ENCODE measurements at places on chromosomes 6 and 20.

DNA sequence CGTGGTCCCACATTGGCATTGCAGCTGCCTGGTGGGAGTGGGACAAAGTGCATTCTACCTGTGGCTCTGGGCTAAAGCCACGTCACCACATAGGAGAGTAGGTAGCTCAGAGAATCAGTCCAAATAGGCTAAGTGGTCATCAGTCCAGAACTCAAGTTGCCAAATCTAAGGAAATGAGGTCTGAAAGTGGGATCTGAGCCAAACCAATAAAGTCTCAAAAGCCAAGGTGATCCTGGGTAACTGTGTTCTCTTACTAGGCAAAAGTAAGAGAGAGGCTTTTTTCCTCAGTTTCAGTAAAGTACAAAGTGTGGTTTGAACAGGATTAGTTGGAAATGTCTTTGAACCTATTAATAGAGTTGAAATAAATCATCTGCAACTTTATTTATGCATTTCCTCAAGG, 68.6 kb upstream of the CNKSR3 start:
- DNase-seq: no peak

DNA sequence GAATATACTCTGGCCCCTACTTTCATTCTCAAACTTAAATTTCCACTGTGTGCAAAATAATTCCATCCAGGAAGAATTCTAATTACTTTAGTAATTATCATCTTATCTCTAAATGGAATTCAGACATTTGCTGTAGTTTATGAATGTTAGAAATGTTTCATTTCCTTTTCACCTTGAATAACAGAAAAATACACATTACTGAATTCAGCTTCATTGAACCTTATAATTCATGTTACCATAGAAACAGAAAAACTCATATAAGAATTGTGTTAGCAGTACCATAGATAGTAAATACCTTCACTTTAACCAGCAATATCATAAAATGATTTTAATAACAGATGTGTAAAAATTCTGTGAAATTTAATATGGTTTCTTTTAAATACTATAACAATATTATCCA, 514.9 kb downstream of the CDKAL1 start:
- DNase-seq: no peak

- DNase-seq: no peak
Observed at GRCh38 chr6:42571611-42572342, 7.9 kb downstream of the UBR2 start.

- no peak for DNase-seq
Observed at GRCh38 chr20:38211200-38212097, 46.4 kb upstream of the TGM2 start.

- no peak for DNase-seq
Observed at GRCh38 chr20:17499041-17499440, 32.1 kb downstream of the BFSP1 start.

DNA sequence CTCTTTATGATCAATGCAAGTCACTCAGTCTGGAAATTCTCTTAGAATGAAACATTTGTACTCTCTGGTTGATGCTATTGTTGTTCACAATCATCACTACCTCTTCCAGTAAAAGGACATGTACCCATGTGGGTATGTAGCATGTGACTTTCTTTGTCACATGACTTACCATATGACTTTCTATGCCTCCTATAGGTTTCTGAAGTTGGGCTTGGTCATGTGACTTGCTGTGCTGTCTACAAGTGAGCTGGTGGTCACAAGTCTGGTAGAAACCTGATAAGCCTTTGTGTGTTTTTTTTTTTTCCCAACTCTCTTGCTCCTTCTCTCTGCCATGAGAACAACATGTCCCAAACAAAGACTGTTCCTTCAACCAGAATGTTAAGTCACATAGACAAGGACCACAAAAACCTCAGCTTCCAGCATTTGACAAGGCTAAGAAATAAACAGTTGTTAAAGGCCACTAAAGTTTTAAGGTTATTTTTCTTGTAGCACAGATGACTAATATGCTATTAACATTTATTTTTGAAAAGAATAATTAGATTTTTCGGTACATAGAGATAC, 379.2 kb upstream of the SLC35B3 start:
- no peak for DNase-seq

DNA sequence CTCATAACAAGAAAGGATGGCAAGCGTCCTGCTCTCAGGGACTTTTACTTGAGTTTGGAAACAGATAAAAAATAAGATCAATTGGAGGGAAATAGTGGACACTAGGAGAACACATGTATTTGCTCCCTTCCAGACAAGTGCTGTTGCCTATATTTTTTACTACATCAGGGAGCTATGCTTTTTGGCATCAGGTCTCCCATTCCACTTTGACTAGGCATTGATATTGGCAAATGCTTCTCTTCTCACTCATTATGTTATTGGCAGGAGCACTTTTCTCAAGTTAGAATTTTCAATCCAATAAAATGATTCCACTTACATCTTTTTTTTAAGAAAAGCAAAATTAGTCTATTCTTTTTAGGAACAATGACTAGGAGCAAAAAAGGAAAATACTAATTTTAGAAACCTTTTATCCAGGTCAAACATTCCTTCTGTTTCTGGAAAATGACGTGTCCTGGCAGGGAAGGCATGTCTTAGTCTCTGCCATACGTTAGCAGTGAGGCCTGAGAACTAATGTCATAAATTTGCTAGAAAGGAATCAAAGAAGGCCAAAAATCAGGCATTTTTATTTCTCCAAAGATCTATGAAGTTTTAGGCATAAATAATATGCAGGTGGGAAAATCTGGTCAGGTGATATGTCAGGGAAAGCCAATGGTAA, 21.4 kb downstream of the BCAS1 start:
- no peak for DNase-seq

Data from T follicular helper cell (primary cell).